ENCODE measurements at places on chromosomes 1 and 21.

DNA sequence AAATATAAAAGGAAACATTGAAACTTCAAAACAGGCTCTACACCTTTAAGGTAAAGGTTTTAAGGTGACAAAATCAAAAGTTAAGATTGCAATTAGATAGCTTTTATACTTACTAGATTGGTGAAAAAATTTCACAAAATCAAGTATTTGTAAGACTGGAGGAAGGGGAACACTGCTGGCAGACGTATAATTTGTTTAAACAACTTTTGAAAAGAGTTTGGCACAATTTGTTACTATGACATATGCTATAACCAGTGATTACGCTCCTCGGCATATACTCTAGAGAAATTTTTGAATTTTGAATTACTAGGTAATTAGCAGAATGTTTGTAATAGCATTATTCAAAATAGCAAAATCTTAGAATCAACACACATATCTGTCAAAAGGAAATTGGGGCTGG is 425.0 kb downstream of the LRRIQ3 start:
- DNase-seq = no peak

DNA sequence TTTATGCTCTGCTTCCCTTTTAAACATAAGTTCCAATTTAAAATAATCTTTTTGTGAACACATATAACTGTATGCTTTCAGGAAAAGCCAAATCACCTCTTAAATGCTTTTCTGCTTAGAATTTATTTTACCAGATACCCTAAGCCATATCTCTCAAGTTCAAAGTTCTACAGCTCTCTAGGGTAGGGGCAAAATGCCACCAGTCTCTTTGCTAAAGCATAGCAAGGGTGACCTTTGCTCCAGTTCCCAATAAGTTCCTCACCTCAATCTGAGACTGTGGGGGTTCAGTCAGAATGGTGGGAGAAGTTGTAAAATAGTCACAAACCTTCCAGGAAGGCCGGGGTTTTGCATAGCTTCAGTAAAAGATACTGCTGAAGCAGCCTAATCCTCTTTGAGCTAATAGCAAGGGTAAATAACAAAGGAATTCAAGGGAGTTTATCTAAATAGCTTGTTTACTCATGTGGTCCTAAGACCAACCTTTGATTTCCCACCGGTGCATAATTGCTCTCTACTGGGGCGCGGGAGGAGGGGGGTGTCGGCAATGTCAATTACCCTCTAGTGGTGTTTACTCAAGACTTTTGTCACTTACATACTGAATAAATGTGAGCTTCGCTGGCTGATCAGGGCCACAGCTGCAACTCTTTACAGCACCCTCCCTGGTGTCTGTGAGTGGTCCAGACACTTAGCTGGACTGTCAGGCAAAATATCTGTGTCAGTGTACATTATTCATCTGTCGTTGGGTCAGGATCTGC is 1376.2 kb downstream of the NCAM2 start:
- DNase-seq = no peak

- no peak for DNase-seq
Observed at GRCh38 chr1:183039330-183039729, 16.1 kb downstream of the LAMC1 start.

DNA sequence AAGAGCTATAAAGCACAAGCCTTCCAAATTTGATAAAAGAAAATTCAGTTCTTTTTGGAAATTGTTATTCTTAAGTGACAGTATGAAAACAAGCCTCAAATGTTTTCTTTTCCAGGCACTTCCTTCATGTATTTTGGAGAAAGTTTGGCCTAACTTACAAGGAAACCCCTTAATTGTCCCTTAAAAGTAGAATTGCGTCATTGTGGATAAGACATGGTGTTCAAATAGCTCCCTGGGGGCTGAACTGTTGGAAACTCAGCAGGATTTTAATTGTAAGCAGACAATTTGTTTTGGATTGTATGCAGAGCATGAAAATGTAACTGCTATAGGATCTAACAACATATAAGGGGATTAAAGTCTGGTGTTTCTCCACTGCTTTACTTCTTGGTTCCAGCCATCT is 35.4 kb upstream of the FGGY start:
- no peak for DNase-seq

GRCh38 chr1:56972976-56973375 is 7.2 kb upstream of the C8B start:
- no peak for DNase-seq

DNA sequence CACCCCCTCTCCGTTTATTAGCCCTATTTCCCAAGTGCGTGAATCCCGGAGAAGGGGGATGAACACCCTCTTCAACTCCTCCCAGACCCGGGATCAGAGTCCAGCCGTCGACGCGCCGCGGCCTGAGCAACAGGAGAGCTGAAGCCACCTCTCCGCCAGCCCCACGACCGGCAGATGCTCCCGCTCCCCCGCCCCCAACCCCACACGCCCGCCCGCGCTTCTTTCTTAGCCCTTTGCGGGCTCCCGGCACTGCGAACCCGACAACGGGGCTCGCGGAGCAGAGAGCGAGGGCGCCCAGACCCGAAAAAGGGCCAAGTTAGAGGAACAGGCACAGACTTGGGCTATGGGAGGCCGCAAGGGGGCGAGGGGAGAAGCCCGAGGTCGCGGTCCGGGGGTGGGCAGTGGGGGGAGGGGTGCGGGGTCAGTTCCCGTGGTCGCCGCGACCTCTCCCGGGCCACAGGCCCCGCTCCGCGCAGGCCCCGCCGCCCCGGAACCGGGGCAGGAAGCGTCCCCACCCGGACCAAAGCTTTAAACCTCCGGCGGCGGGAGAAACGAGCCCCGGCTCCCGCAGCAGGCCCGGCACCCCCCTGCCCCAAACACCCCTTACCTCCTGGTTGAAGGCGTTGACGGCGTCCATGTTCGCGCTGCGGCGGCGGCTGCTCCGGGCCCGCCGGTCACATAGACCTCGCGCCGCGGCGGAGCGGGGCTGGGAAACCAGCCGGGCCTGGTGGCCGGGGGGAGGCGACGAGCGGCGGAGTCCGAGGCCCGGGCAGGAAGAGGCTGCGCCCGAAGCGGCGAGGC is 662 bp downstream of the SCAF4 start:
- DNase-seq = peak; percentile 52

DNA sequence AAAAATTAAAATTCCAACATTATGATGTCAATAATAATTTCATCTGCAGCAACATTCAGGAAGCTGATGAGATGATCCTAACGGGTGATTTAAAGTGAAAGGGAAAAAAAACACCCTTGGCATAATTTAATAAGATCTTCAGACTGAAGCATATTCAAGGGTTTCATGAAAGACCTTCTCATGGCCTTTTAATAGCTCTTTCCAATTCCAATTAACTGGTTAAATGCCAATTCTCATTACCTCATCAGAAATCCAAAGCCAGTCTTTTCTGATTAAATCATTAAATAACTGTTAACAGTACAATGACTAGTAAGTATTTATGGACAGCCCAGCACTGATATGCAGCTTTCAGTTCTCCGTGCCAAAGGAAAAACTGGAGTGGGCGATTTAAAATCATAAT is 407.5 kb downstream of the SMYD3 start:
- DNase-seq = no peak

DNA sequence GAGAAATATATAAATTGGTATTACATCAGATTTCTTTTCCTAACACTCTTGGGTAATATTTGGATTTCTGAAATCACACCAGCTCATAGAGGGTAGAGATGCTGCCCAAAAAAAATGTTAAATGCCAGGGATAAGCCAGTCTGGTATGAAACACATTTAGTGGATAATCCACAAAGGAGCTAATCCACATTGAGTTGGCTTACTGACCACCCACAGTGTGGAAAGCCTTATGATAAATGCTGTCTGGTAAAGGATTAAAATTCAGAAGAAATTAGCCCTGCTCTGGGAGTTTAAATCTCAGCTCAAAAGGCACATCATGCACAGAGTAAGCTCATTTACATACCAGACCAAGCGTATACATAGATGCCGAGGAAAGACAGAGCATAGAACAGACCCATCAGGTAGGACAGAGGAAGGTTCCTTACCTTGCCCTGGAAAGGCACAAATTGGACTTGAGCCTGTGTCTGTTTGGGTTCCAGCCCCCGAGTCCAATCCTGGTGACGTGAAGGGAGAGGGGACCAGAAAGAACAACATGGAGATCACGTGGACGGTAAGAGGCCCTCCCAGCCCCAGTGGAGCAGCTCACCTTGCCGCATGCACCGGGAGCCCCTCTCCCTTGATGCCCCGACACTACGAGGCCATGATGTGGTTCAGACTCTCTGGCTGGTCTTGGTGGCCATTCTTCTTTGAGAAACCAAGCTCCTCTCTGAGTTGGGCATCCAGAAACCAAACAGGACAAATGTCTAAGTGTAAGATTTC is 62.9 kb upstream of the CNTN2 start:
- no peak for DNase-seq

DNA sequence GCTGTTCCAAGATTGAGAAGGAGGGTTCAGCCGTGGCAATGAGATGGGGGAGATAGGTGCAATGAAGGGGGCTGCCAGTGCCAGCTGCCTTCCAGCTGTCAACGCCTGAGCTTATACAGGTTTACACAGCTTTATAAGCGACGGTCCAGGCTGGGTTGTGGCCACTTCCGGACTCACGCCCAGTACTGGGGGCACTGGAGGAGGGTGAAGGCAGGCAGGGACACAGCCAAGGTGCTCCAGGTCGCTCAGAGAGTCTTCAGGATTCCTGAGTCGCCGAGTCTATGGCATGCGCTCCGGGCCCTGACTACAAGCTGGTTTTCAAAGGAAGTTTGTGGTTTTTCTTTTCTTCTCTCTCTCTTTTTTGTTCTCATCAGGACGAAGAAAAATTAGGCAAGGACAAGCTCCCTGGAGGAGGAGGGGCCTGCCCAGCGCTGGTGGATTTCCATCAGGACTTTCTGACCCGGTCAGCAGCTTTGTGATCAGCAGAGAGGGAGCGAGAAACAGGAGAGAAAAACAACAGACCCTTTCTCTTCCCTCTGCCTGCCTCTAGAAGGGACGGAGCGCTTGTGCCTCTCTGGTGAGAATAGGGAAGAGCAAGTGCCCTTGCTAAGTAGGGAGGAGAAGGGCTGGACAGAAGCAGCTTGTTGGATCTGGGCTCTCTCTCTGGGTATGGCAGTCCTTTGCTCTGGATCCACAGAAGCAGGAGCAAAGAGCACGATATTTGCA is at the start of gene MINDY1:
TSS of gene MINDY1 (minus strand) at position 576 of the 726 bp plus-strand sequence. CDS start 4,285 bp downstream, outside the sequence.
- peak; percentile 81 for DNase-seq

GRCh38 chr1:65178235-65178634 is 30.2 kb downstream of the AK4 start:
- DNase-seq = no peak

DNA sequence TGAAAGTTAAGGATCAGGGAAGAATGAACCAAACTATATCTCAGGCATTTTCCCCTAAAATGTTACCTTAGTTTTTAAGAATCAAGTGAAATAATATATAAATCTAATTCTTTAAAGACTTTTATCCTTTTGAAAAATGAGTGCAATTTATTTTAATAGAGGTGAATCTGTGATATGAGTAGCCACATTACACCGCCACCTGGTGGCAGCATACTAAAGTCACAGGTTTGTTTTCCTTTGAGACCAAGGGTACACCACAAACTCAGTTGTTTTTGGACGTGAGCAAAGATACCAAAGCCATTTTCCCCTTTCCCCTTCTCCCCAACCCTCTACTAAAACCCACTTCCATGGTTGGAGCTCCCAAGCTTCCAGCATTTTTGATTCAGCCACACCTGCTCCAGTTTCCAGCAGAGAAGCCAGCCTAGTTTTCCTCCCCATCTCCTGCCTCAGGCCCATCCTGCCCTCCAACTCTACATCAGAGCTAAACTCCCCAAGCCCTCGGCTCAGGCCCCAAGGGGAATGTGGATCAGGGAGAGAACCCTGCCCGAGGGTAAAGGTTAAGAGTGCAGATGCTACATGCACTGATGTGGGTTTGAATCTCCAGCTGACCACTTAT is 22.9 kb upstream of the LDLRAP1 start:
- DNase-seq = peak; percentile 82

DNA sequence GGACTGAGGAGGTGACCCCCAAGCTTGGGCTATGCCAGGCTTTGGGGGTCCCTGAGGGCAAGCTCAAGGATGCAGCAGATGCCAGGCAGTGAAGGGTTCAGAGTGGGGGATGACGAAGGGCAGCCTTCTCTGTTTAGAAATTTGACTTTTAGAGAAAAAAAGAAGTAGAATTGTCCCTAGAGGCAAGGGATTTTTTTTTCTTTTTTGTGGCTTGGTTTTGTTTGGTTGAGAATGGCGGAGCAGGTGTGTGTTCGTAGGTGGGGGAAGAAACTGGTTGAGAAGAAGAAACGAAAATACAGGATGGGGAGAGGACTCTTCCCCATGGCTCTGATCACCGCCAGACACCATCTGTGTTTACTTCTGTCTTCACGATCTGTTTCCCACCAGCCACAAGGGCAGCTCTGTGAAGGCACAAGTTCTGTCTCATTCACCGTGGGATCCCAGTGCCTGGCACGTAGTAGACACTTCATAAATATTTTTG is 8.2 kb downstream of the PLA2G5 start:
- no peak for DNase-seq

DNA sequence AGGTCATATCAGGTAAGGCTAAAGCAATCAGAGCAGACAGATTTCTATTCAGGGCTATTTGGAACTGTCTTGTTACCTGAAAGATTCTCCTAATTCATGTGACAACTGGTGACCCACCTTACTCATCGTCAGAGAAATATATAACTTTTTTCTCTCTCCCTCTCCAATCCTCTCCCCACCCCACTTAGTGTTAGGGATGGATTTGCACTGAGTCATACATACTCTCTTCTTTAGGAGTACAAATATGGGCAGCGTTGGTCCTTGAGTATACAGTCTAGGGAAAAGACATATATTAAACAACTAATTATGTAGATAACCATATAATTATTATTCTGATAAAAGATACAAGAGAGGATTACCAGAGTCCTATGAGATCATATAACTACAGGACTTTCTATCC is 246.3 kb downstream of the HHIPL2 start:
- no peak for DNase-seq

GRCh38 chr1:240765732-240766363 is 153.9 kb upstream of the GREM2 start:
- DNase-seq = no peak

DNA sequence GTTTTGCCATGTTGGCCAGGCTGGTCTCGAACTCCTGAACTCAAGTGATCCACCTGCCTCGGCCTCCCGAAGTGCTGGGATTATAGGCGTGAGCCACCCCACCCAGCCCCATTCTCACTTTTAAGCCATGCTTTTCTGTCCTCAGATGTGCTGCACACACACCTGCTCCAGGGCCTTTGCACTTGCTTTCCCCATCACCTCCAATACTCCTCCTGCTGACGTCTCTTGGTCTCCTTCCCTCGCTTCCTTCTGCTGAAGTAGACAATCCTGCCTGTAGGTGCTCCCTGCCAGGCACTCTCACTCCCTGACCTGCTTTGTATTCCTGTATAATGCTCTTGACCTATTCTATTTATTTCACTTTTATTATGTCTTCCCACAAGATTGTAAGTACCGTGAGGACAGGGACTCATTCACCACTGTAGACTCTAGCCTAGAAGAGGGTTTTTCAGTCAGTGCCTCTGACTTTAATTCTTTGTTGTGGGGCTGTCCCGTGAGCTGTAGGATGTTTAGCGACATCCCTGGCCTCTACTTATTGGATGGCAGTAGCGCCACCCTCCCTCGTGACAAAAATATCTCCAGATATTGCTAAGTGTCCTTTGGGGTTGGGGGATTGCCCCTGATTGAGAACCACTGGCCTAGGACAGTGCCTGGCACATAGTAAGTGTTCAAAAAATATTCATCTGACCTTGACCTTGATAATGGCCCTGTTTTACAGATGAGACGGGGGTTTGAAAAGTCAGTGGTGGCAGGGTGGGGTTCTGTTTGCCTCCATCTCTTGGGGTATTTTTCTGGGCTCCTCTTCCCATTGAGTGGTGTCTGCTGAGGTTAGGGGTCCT is 4.6 kb downstream of the TNFRSF1B start:
- peak; percentile 18 for DNase-seq
